Stimulated activated CD4-positive, alpha-beta T cell treated with anti-CD3 and anti-CD28 coated beads, Interleukin-15, amount 100 ng/mL, for 24 hours (primary cell): ENCODE measurements at places on chromosomes 5 and 9.

DNA sequence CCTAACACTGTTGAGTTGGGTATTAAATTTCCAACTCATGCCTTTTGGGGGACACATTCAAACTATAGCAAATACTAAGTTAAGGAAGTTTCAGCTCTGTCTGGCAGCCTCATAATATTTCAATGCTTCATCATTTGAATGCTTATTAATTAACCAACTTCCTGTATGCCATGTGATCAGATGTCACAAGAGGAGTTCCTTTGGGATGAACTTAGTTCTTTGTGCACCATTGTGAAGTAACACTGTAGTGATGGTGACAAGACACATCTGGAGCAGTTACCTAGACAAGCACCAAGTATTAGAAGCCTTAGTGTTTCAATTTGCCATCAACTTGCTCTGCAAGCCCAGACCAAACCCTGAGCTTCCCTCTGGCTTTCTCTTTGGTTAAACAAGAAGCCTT lies 90.7 kb upstream of the IL12B start:
- DNase-seq = no peak

- DNase-seq = peak; percentile 20
Observed at GRCh38 chr5:138544181-138545134, 1.4 kb upstream of the ETF1 start.

GRCh38 chr5:4036861-4037260 lies 441.2 kb downstream of the IRX1 start:
- DNase-seq = no peak

DNA sequence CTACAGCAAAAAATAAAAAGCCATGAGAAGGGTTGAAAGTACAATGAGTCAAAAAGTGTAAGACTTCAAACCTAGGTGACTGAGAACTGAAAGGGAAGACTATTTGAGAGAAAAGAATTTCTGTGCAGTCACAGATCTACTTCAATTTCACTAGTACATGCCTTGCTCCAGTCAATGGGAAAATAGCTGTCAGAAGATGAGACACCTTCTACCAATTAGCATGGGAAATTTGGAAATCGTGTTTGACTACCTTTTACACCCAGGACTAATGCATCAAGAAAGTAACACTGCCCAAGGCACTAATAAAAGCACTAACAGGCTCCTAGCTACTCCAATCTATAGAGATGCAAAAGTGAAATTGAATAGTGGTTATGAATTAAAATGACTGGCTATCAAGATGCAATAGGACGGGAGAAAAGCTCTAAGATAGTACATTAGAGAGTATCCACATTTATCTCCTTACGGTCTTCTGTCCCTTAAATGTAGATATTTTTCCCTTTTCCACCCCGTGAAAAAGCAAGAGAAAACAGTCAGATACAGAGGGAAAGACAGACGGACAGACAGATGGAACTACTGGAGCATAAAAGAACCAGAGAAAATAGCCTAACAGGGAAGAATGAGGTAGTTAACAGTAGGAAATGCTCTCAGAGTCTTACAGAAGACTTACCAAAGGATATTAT lies 15.2 kb downstream of the ERP44 start:
- no peak for DNase-seq

- DNase-seq = no peak
Observed at GRCh38 chr9:116090030-116090770, 63.4 kb upstream of the PAPPA start.

DNA sequence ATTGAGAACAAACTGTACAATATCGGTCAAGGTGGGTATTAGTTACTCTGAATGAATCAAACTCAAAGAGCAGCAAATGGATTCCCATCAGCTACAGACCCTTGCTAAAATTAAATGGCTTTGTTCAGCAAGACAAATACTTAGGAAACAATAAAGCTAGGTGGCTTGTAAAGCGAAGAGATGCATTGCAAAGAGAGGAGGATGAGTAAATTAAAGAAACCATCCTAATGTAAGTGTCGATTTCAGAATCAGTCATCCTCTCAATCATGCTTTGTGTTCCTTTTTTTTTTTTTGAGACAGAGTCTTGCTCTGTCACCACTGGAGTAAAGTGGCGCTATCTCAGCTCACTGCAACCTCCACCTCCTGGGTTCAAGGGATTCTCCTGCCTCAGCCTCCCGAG lies 359.2 kb upstream of the ZNF462 start:
- no peak for DNase-seq

DNA sequence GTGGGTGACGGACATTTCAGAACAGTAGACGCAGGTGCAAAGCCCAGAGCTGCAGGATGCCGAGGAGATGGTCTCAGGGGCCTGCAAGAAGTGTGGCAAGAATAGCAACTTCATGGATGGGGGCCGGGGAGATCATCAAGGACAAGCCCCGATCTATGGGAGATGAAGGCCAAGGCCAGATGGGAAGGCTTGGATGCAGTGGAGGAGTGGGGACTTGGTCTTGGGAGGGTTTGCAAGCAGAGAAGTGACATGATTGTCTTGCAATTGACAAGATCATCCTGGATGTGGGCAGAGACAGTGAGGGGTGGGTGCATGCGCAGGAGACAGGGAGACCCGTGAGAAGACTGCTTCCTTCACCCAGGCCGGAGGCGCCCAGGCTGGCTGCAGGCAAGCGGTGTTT lies 198.1 kb downstream of the CDK5RAP2 start:
- no peak for DNase-seq

- peak; percentile 26 for DNase-seq
Observed at GRCh38 chr5:68304421-68305052, 89.0 kb downstream of the PIK3R1 start.

DNA sequence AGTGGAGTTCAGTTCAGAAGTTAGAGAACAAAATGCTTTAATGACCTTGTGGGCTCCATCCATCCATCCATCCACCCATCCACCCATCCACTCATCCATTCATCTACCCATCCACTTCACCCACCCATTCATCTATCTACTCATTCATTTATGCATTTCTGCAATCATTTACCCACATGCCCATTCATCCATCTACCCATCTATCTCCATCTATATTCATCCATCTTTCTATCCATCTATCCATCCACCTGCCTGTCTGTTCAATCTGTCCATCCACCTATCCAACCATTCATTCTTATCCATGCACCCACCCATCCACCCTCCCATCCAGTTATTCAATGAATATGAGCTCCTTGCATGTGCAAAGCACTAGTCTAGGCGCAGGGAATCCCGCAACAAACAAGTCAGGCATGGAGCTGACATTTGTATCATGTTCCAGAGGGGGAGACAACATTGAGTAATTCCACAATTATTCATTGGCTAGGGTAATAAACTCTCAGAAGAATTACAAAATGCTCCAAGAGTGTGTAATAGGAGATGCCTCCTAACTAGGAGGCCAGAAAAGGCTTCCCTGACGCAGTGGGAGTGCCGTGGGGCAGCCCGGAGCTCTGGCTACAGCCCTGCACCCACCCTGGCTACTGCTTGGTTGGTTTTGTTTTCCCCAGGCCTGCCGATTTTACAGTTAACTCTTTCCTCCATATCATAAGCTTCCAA lies 211.2 kb downstream of the NXNL2 start:
- no peak for DNase-seq

DNA sequence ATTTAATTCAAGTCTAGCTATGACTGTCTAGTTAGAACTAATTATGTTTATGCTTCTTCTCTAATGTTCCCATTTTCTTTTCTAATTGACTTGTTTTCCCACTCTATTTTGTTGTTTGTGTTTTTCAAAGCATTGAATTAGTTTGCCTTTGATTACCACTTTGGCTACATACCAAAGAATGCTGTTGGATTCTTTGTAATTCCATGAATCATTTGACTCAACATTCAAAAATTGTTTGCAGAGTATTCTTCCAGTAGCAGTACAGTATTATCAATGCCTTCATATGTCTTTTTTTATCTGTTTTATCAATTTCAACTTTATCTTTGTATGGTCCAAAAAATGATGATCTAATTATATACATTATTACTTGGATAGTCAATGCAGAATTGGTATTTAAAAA lies 288.7 kb downstream of the RFX3 start:
- DNase-seq = no peak

GRCh38 chr5:133494923-133495246 lies 117.5 kb downstream of the FSTL4 start:
- DNase-seq = no peak

DNA sequence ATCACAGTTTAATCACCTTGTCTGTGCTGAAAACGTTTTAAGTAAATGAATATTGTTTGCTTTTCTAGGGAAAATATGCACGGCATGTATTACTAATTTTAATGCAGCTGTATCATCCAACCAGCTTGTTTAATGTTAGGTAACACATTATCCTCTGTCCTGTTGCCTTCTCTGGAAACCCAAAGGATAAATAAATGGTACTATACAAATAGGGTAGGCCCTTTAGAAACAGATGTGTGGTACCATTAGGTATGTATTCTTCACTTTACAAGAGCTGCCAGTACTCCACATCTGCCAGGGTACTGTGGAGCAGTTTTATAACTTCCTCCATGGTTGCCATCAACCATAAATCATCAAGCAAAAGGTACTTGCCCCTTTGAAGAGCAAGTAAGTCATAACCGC lies 42.9 kb downstream of the FAF2 start:
- no peak for DNase-seq

DNA sequence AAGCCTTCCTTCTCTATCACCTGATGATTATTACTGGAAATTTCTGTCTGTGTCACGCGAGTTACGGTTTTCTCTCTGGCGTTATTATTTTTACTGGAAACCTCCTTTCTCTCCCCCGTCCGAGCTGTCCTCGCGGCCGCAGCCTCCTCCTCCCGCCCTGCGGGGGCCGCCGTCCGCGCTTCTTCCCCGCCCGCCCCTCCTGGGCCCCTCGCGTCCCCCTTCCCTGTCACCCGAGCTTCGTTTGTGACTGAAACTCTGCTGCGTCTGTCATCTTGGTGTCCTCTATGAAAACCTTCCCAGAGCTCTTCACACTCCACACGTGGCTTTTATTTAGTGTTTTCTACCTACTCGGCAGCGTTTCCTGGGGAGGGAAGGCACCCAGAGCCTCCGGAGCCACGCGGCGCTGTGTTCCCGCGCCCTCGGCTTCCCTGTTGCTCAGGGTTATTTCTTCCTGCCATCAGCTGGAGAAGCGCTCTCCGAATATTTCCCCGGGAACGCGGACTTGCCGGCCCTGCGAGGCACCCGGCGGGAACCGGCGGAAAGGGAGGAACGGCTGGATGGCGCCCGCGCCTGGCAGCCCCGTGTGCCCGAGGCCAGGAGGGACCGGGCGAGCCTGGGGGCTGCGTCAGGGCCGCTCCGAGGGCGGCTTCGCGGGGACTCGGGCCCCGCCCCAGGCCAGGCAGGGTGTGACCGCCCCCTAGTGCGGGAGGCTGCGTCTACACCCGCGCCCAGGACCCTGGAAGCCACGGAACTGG lies 33.9 kb downstream of the TRIP13 start:
- peak; percentile 54 for DNase-seq

- no peak for DNase-seq
Observed at GRCh38 chr5:144467792-144468191, 297.1 kb downstream of the KCTD16 start.

DNA sequence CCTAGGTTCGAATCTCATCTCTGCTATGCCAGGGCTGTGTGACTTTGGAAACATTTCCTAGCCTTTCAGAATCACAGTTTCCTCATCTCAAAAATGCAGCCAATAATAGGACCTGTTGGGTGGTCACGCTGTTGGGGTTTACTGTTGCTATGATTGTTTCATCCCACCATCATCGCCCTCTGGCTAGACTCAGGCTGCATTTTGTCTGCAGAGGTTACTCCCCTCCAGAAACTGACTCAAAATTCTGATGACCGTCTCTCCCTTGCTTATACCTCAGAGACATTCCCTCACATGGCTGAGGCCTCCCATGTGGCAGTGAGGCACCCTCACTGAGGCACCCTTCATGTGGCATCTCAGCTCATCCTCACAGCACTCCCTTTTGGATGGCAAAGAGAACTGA lies 61.6 kb downstream of the COL27A1 start:
- DNase-seq = no peak

DNA sequence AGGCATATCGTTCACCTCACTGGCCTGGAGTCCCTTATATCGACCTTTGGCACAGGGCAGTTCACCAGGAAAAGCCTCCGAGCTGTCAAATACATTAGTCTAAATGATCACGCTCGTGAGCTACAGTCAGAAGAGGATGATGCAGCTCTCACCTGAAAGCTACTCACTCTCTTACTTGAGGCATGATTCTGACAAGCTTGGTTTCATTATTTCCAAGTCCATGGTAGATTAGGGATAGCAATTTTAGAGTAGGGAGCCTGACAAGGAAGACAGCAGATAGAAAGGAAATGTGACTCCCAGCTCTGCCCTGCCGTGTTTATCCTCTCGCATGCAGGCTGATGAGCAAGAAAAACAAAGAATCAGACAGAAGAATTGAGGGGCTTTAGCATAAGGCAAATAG lies 98.0 kb upstream of the MAP1B start:
- no peak for DNase-seq

GRCh38 chr5:42005561-42006153 lies 80.6 kb downstream of the FBXO4 start:
- DNase-seq = no peak

- no peak for DNase-seq
Observed at GRCh38 chr5:93072831-93073459, 508.1 kb downstream of the NR2F1-AS1 start.

- no peak for DNase-seq
Observed at GRCh38 chr5:14464671-14465070, 116.9 kb upstream of the OTULINL start.

DNA sequence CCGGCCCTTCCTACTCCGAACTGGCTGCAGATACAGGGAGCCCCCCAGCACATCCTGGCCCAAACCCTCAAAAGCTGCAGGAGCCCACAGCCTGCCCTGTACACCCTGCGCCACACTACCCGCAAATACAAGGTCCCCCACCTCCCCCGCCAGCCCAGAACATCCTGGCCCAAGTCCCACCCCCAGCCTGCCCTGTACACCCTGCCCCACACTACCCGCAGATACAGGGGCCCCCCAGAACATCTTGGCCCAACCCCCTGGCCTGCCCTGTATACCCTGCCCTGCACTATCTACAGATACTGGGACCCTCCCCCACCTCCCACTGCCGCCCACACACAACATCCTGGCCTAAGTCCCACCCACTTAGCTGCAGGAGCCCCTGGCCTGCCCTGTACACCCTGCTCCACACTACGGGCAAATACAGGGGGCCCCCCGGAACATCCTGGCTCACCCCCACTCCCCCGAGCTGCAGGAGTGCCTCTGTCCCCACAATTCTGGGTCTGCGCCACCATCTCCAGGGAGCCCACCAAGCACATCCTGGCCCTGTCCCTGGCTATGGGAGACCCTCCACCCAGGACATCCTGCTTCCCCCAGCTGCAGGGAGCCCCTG lies 8.3 kb downstream of the LPCAT1 start:
- DNase-seq = no peak

DNA sequence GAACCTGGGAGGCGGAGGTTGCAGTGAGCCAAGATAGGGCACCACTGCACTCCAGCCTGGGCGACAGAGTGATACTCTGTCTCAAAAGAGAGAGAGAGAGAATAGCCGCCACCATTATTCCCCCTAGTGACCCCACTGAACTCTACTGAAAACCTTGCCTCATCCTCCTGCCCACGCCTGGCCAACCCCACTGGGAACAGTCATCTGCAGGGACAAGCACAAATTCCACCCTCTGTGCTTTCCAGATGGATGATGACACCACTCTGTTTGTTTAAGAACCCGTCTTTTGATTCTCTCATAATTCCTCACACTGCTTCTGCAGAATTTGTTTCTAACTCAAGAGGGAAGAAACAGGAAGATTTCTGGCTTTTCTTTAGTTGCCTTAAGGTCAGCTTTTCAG lies 12.2 kb downstream of the BHMT2 start:
- DNase-seq = no peak
